ENCODE measurements at places on chromosomes 4 and X.

- DNase-seq, result no peak
Observed at GRCh38 chr4:130092187-130093015, 996.4 kb downstream of the C4orf33 start.

- no peak for DNase-seq
Observed at GRCh38 chrX:17597327-17597726, 140.0 kb upstream of the SCML1 start.

DNA sequence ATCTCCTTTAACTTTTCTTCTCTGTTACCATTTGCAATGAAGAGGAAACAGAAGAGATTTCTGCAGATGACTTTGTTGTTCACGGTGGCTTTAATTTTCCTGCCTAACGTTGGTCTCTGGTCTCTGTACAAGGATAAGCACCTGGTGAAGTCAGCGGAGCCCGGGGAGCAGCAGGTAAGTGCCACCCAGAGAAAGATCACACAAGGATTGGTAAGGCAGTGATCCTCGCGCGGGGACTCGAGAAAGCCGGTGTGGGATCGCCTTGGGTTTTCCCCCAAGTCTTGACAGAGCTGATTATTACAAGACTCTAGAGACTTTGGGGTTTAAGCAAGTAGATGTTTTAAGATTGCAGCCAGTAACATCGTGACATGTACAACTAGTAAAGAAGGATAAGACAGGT, 1.3 kb downstream of the GALNTL6 start:
- DNase-seq, result no peak

GRCh38 chr4:56653461-56654237, 27.4 kb downstream of the HOPX start:
- DNase-seq, result no peak

- no peak for DNase-seq
Observed at GRCh38 chr4:184757810-184758209, 23.9 kb upstream of the CENPU start.

DNA sequence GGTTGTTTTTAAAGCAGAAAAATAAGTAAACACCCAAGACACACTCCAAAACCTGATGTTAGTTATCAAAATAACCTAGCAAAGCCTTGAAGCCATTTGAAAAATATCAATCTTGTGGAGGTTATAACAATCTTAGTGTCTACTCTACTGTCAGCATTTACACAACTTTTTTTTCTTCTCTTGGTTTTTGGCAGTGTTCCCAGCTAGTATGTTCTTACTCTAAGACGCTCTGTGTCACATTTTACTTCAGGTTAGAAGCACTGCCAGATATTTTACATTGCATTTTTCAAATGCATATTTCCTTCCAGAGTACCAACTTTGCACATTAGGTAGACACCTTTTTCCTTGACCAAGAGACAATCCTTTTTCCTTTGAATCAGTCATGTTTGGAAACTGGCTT, 114.0 kb upstream of the INPP4B start:
- no peak for DNase-seq

GRCh38 chrX:74779175-74779574, 146.1 kb downstream of the NEXMIF start:
- no peak for DNase-seq

GRCh38 chr4:100511896-100512295, 5.9 kb downstream of the EMCN start:
- DNase-seq, result no peak

DNA sequence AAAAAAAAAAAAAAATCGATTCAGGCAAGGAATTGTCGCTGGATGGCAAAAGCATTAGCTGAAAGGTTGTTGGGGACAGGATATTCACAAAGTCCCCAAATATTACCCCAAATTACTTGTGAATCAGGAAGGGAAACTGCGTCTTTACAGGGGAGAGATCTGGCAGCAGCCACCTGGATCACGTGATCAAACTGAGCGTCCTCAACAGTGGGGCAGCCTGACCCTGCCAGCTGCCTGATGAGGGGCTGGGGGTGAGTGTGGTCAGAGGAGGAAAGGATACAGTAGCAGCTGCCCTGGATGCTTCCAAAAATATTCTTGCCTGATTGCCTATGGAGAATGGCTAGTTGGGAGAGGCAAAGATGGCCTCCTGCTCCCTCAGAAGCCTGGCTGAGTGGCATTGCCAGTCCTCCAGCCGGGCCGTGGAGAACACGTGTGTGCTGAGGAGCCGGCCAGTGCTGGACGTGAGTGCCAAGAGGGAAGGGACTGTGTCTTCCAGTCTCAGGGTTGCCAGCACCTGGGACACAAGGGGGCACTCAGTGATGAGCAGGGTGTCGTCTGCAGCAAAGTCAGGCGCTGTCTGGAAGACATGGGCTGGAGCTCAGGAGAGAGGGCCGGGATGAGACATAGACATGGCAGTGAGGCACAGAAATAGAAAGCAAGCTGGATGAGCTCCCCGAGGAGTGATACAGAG, 3.0 kb upstream of the LAGE3 start:
- no peak for DNase-seq

DNA sequence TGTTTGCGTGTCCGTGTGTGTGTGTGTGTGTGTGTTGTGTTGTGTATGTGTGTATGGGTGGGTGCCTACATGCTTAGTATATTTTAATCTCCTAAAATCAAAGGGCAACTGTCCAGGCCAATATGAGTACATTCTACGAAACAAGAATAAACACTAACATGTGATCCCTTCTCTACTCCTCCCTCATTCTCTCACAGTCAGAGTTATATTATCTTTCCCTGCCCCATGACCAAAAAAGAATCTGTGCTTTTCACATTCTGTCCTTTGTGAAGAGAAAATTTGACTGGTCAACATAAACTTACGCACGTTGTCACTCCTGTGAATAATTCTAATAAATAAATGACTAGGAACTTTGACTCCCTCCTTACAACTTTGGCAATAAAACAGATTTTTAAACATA, 532.9 kb downstream of the DMD start:
- no peak for DNase-seq

DNA sequence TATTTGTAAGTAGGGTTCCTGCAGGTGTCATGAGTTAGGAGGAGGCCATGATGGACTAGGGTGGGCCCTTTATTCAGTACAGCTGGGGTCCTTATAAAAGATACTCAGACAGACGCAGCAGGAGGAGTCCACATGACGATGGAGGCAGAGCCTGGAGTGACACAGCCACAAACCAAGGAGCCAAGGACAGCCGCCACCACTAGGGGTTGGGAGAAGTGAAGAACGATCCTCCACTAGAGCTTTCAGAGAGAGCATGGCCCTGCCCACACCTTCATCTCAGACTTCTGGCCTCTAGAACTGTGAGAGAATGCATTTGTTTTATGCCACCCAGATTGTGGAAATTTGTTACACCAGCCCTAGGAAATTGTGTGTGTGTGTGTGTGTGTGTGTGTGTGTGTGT, 31.1 kb downstream of the JAKMIP1 start:
- no peak for DNase-seq

- DNase-seq, result no peak
Observed at GRCh38 chrX:124641737-124642491, 295.6 kb downstream of the SH2D1A start.

GRCh38 chr4:1632109-1633104, 51.7 kb downstream of the FAM53A start:
- no peak for DNase-seq

- DNase-seq, result no peak
Observed at GRCh38 chr4:4549534-4549933, 7.7 kb upstream of the STX18 start.

GRCh38 chr4:143369552-143369951, 32.9 kb downstream of the GAB1 start:
- no peak for DNase-seq
